NCI-H774 (cell line): ENCODE measurements at places on chromosomes 12 and 14.

GRCh38 chr12:26124446-26125399, at the start of gene BHLHE41:
Gene BHLHE41 (minus strand): TSS chr12:26125037. CDS start chr12:26124779, 258 bp downstream.
- peak; percentile 81 for DNase-seq

GRCh38 chr14:99755629-99756603, 37.3 kb upstream of the EML1 start:
- DNase-seq = no peak

- no peak for DNase-seq
Measured at GRCh38 chr12:15540469-15540872, 218.2 kb downstream of the PTPRO start.

- no peak for DNase-seq
Measured at GRCh38 chr12:19689226-19689625, 249.9 kb downstream of the AEBP2 start.

GRCh38 chr12:54987611-54988231, 3.2 kb upstream of the TESPA1 start:
- DNase-seq = no peak

DNA sequence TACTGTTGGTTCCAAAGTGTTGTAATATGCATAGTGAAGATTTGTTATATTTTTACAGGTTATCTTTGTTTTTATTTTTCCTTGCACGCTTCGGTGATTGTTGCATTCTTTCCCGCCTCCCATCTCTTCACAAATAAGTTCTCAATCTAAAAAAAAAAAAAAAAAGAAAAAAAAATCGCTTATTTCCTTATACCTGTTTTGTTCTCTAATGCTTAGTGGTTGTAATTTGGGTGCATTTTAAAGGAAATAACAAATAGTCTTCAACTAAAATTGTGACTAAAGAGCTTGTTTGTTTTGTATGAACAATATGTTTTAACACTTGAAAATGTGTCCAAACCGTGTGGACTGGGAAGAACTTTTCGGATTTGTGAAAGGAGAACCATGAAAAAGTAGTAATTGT, 1.5 kb downstream of the CAND1 start:
- no peak for DNase-seq

- no peak for DNase-seq
Measured at GRCh38 chr14:101873076-101873825, 91.1 kb upstream of the DYNC1H1 start.

GRCh38 chr12:103444983-103445382, 50.8 kb downstream of the C12orf42 start:
- no peak for DNase-seq

DNA sequence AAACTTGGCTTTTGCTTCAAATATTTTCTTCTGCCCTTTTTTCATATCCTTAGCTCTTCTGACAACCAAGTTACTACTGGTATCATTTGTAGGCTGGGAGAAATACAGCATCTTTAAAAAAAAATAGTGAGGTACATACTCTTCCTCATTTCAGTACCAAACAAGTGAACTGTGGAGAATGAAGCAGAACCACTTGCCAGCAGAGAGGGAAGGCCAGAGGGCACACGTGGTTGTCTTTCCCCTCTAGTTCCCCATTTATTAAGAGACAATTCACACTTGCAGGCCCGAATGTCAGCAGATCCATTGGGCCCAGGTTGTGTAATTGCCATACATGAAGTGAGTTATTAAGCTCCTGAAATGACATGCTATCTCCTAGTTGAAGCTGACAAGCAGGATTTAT, 3.2 kb downstream of the SUSD6 start:
- no peak for DNase-seq

- no peak for DNase-seq
Measured at GRCh38 chr14:92398888-92399636, 76.1 kb downstream of the SLC24A4 start.

GRCh38 chr12:45626965-45627364, 102.5 kb upstream of the ARID2 start:
- DNase-seq = no peak

- DNase-seq = peak; percentile 54
Measured at GRCh38 chr12:55072083-55072482, 52.3 kb downstream of the NEUROD4 start.

GRCh38 chr12:105090361-105090760, 6.1 kb upstream of the ALDH1L2 start:
- no peak for DNase-seq

GRCh38 chr14:66884149-66884548, 305.1 kb upstream of the GARIN2 start:
- DNase-seq = peak; percentile 54

DNA sequence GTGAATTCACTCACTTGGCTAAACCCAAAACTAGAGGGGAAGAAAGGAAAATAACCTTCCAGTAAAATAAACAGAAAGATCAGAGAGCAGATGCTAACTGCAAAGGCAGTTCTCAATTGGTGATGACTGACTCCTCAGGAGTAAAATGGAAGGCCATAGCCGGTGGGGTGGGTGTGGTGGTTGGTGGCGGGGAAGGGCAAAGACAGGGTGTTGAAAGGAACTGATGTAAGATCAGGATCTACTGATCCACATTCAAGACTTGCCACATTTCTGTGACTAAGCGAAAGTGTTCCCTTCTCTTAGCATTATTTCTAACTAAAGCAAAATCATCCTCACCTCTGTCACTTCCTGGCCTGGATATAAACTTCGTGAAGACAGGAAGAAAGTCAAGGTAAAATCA, 26.3 kb upstream of the TC2N start:
- no peak for DNase-seq
